Liver (tissue), 10 donors: ENCODE measurements at places on chromosomes 4 and X. TPM values are rescaled to one million over a fixed set of nuclear protein-coding genes. Genes with fewer than 3 reads are reported as not detected.

The CCDC160 gene
- polyA plus RNA-seq = 0.05 TPM

The HTR2C gene
- polyA plus RNA-seq = not detected

The PROM1 gene
- 3.6 TPM for polyA plus RNA-seq

- no peak overlapping the region for H3K4me3 ChIP-seq
- H3K36me3 ChIP-seq = no peaks in the 10 kb centered on the region
- DNase-seq = no peak
- no peak overlapping the region for H3K27ac ChIP-seq
Observed at GRCh38 chrX:45771114-45771513, 570.4 kb upstream of the DIPK2B start.

DNA sequence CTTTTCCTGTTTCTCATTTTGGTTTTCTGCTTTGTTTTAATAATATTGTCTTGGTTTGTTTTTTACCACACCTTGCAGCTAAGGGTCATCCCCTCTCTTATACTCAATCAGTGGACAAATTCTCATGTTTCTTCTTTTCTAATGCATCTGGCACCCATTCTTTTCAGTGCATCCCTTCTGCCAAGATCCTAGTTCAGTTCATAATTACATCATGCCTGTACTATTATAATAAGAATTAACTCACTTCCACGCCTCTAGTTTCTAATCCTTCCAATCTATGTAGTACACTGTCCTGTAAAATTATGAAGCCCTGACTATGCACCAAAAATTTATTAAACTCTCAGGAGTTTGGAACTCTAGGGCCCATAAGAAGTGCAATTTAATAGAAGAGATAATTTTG is 126.1 kb downstream of the FAT4 start:
- no peak overlapping the region for H3K4me3 ChIP-seq
- no peaks in the 10 kb centered on the region for H3K4me1 ChIP-seq
- no peak overlapping the region for H3K27ac ChIP-seq
- no peaks in the 10 kb centered on the region for H3K36me3 ChIP-seq
- no peaks in the 10 kb centered on the region for H3K27me3 ChIP-seq
- no peak for DNase-seq

GRCh38 chr4:14994242-14994641 is 8.0 kb upstream of the CPEB2 start:
- H3K27me3 ChIP-seq = no peaks in the 10 kb centered on the region
- no peak for DNase-seq
- H3K36me3 ChIP-seq = no peaks in the 10 kb centered on the region
- no peaks in the 10 kb centered on the region for H3K4me1 ChIP-seq

DNA sequence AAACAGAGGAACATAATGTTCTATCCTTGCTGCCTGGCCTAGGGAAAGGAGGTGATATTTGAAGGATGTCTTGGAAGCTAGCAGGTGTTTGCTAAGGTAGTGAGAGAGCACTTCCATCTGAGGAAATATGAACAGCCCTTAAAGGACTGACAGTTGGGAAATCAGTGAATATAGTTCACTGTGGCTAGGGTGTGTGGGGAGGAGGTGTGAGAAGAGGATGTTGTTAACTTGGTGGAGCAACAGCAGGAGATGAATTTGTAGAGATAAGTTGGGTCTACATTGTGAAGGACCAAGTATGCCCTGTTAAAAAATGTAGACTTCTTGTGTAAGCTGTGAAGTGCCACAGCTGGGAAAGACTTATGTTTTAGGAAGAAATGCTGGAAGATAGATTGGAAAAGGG is 25.5 kb downstream of the TBC1D19 start:
- no peak overlapping the region for H3K4me3 ChIP-seq
- H3K4me1 ChIP-seq = no peaks in the 10 kb centered on the region
- no peaks in the 10 kb centered on the region for H3K36me3 ChIP-seq

DNA sequence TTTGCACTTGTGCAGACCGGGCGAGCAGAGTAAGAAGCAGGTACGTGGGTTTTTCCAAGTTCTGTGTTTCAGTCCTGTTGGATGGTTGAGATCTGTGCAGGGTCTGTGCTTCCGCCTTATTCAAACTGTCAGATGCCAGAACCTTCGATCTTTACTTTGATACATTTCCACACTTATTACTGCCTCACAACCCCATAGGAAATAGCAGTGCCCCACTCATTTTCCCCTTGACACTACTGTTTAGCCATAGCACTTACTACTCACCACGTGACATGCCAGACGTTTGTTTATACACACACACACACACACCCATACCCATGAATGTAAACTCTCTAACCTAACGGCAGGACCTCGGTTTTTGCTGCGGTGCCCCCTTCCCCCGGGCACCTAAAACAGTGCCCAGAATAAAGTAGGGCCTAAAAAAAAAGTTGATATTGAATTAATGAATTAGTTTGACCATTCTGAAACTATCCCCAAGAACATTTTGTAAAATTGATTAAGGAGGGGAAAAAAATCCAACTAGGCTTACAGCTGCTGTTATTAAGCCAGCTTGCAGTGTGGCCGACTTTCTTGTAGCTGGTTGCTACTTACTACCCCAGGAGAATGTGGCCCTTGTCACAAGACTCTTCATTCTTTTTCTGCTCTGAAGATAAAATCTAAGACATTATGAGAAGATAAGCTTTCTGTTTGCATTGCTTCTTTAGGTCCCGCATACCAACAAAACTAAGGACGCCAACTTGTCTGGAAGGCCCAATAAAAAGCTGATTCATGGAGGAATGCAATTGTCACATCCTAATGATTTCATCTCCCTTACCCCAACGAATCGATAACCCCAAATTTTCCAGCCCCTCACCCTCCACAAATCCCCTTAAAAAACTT is 704 bp upstream of the SEPSECS start:
- H3K36me3 ChIP-seq = no peaks in the 10 kb centered on the region
- no peak for DNase-seq
- H3K4me1 ChIP-seq = peaks cover 14% of the 10 kb centered on the region
- H3K27me3 ChIP-seq = no peaks in the 10 kb centered on the region
- peak overlapping the region; percentile 96 for H3K27ac ChIP-seq

GRCh38 chr4:70914000-70914399 is 11.8 kb downstream of the MOB1B start:
- H3K27ac ChIP-seq = no peak overlapping the region
- no peak overlapping the region for H3K4me3 ChIP-seq
- no peak for DNase-seq
- no peaks in the 10 kb centered on the region for H3K36me3 ChIP-seq
- no peaks in the 10 kb centered on the region for H3K27me3 ChIP-seq

DNA sequence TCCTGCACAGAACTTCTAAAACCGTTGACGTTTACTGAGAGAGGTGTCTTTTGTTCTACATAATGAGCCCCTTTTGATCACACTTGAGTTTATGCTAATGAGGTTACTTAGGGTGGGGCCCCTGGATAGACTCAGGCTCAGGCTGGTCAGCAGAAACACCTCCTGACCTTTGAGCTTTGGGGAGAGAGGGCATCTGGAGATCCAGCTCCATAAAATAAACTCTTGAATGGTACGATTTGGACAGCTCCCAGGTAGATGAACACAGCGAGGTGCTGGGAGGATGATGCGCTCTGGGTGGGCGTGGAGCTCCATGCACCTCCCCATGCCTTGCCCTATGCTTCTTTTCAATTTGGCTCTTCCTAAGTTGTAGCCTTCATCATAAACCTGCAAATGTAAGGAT is 52.0 kb downstream of the ENOPH1 start:
- H3K4me1 ChIP-seq = no peaks in the 10 kb centered on the region
- H3K36me3 ChIP-seq = peaks cover 4% of the 10 kb centered on the region
- H3K27me3 ChIP-seq = no peaks in the 10 kb centered on the region
- H3K27ac ChIP-seq = no peak overlapping the region
- DNase-seq = no peak

- no peak overlapping the region for H3K27ac ChIP-seq
- no peaks in the 10 kb centered on the region for H3K4me1 ChIP-seq
- H3K4me3 ChIP-seq = no peak overlapping the region
Observed at GRCh38 chr4:115780835-115781234, 667.4 kb upstream of the NDST4 start.

- no peak for DNase-seq
- H3K27me3 ChIP-seq = no peaks in the 10 kb centered on the region
- no peak overlapping the region for H3K27ac ChIP-seq
- H3K4me1 ChIP-seq = peaks cover 7% of the 10 kb centered on the region
- H3K4me3 ChIP-seq = no peak overlapping the region
Observed at GRCh38 chr4:87002682-87003043, 67.9 kb downstream of the AFF1 start.

DNA sequence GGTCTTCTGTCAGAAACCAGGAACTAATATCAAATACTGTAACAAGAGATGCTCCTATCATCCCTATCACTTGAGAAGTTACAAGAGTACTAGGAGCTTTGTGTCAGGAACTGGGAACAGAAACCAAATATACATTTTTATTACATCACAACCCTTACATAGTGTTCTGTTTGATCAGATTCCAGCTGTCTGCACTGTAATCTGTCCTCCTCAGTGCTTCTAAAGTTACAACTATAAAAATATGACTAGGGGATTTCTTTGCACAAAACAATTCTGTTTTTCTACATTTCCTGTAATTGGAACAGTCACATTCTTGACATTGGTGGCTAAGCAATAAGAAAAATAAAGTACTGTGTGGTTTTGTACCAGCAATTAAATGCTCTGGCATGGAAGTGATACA is 686.0 kb downstream of the PDHA2 start:
- no peaks in the 10 kb centered on the region for H3K4me1 ChIP-seq
- no peak for DNase-seq
- no peak overlapping the region for H3K27ac ChIP-seq
- H3K27me3 ChIP-seq = no peaks in the 10 kb centered on the region
- H3K36me3 ChIP-seq = no peaks in the 10 kb centered on the region

- H3K4me3 ChIP-seq = no peak overlapping the region
- no peak overlapping the region for H3K27ac ChIP-seq
- H3K36me3 ChIP-seq = no peaks in the 10 kb centered on the region
- no peaks in the 10 kb centered on the region for H3K4me1 ChIP-seq
- DNase-seq = no peak
- no peaks in the 10 kb centered on the region for H3K27me3 ChIP-seq
Observed at GRCh38 chrX:2974961-2975360, 31.4 kb upstream of the ARSH start.

DNA sequence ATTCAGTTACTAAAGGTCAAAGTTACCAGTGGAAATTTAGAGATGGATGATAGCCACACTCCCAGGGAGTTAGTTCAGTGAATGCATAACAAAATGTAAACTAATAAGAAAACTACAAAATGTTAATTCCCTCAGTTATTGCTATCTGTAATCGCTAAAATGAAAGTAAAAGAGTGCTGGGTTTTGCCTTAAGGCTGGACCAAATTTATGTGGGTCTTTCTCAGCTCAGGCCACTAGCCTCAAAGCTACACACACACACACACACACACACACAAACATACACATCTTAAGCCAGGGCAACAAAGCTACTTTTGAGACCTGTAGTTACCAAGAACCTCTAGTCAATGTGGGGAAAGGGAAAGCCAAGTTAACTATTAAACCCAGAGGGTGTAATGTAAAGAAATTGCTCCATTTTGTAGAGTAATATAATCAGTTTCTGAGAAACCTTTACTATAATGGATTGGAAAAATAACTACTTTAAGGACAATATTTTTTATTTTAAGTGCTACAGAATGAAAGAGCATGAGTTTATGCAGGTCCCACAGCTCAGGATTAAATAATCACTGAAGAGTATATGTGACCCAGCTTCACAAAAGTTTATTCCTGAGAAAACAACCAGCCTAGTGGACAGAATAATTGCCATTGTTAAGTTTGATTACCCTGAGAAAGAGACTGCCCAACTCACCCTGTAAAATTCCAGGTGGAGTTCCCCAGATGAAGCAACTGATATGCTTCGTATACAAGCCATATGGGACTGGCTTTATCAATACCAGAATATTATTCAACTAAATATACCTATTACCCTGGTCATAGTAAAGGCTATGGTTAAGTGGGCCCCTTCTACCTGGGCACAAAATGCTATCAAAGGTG is 8.9 kb upstream of the UGT2A3 start:
- no peaks in the 10 kb centered on the region for H3K36me3 ChIP-seq
- no peak overlapping the region for H3K27ac ChIP-seq
- no peak for DNase-seq
- H3K4me1 ChIP-seq = peaks cover 9% of the 10 kb centered on the region

DNA sequence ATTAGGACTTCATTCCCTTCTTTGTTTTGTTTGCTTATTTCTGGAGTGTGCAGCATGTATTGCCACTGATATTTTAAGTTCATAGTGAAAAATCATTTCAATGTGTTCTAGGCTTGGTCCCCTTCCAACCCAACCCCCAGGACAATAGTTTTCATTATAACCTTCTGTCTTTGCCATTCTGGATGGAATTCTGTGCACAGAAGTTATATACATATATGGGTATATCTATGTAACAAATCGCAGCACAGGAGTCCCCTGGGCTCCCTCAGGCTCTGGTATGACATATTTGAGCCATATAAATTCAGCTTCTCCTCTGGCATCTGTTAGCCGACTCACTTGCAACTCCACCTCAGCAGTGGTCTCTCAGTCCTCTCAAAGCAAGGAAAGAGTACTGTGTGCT is at the start of gene TNMD:
TNMD (plus strand) TSS at position 326 of the 400 bp plus-strand sequence. CDS start 83 bp downstream, outside the sequence.
- no peak within 1 kb of the TSS for H3K4me3 ChIP-seq
- H3K27me3 ChIP-seq = no peaks in the 10 kb centered on the region
- no peaks in the 10 kb centered on the region for H3K4me1 ChIP-seq
- no peaks in the 10 kb centered on the region for H3K36me3 ChIP-seq
- DNase-seq = no peak
